T-helper 2 cell treated with Interferon-gamma antibody and Interleukin-4, amounts not matched to agents 100 ng/mL and 5 ng/mL, for 36 hours (primary cell): ENCODE measurements at places on chromosomes 6 and 20. TPM values are rescaled to one million over a fixed set of nuclear protein-coding genes. Genes with fewer than 3 reads are reported as not detected.

HLA-DOA gene
- total RNA-seq: 1.7 and 2.5 TPM in 2 replicates

NAA20 gene
- total RNA-seq: 50.6 and 54.0 TPM in 2 replicates

DCDC2 gene
- not detected in 2 replicates for total RNA-seq

TSPO2 gene
- total RNA-seq: not detected in 2 replicates
